Stimulated activated CD4-positive, alpha-beta T cell treated with anti-CD3 and anti-CD28 coated beads, Interleukin-1b, Interleukin-23, amount 100 ng/mL, for 1 hour (primary cell): ENCODE measurements at places on chromosomes 2 and 18.

GRCh38 chr2:23390152-23390551 is 5.2 kb downstream of the KLHL29 start:
- DNase-seq: no peak

GRCh38 chr2:205768341-205768740 is 86.0 kb downstream of the NRP2 start:
- DNase-seq: no peak

DNA sequence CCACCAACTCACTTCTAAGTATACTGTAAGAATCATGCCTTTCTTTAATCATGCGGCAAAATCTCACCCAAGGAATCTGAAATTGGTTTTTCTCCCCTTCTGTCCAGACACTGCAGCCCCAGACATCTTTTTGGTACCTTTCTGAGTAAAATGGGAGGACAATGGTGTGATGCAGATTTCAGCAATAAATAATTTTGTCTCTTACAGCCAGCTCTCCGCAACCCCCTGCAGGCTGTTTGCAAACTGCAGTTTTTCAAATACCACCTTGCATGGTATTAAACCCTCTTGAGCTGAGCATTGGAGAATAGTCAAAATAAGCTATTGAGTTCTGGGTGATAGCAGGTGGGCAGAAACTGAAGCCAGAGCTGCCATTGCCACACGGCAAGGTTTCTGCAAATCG is 32.2 kb downstream of the GPR39 start:
- no peak for DNase-seq

DNA sequence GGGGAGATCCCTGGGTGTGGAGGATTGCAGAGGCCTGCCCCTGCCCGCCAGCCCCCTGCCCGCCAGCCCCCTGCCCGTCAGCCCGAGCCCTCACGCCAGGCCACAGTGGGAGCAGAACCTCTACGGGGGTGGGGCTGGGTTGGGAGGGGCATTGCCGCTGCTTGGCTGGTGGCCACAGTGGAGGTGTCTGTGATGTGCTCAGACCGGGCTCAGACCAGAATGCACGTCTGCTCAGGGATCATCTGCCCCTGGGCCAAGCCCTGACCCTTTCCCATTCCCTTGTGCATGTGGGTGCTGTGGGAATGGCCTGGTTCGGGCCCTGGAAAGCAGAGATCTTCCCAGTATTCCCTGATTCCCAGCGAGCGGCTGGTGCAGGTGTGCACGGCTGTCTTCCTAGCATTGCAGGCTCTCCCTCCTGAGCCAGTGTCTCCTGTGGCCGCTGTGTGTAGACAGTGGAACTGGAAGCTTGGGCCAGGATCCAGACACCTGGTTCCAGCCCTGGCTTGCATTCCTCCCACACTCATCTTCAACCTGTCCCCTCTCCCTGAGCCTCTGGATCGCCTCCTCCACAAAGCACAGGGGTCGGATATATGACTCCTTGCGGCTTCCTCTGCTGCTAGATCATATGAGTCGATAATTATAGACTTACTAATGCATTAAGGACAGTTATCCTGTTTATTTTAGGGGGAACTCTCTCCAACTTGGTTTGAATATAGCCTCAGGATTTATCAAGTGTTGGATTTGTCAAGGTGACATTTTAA is 161.6 kb downstream of the LDLRAD4 start:
- no peak for DNase-seq

GRCh38 chr18:3798032-3798431 is 348.1 kb downstream of the TGIF1 start:
- no peak for DNase-seq

DNA sequence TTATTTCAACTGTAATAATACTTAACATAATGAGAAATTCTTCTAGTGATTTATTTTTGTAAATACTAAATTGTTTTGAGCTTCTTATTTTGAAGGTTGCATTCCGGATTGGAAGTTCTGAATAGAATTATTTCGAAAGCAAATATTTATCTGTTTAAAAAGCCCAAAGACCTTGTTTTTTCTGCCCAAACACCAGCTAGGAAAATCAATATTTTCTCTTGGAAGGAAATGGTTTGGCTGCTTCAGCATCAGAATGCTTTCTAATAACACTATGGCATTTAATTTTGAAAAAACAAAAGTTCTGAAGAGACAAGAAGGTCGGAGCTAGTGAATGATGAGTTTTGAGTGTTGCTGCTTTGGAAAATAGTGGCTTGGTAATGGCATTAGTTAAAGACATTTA is 303.9 kb upstream of the KCNJ3 start:
- DNase-seq: no peak

- no peak for DNase-seq
Measured at GRCh38 chr2:217848351-217848957, 154.3 kb downstream of the TNS1 start.

DNA sequence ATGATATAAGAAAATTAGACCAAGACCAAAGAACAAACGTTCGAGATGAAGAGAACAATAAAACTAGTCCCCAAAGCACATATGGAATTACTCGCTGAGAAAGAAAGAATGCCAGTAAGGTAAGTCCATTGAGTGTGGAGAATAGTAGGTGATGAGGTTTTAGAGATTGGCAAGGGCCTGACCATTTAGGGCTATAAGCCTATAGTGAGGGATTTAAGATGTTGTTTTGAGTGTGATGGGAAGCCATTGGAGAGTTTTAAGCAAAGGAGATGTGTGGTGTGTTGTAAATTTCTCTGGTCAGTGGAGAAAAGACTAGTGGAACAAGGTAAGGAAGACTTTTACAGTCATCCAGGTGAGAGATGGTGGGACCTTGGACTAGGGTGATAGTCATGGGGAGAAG is 151.1 kb downstream of the MCFD2 start:
- no peak for DNase-seq
